Muscle of leg (tissue), 16 donors: ENCODE measurements at places on chromosomes 7 and 10. TPM values are rescaled to one million over a fixed set of nuclear protein-coding genes. Genes with fewer than 3 reads are reported as not detected.

Gene ZNF680
- 14.1 TPM for total RNA-seq

Gene PKD1L1
- 0.49 TPM for total RNA-seq

Gene SH2D4B
- 0.04 TPM for total RNA-seq

Gene HOXA13
- 0.40 TPM for total RNA-seq

Gene OR9A2
- 0.18 TPM for total RNA-seq

Gene BICC1
- total RNA-seq: 23.8 TPM

Gene MYPN
- 69.2 TPM for total RNA-seq

Gene MTERF1
- total RNA-seq: 14.0 TPM

Gene EVX1
- total RNA-seq: not detected

Gene ATG9B
- 0.22 TPM for total RNA-seq

Gene PALS2
- 52.2 TPM for total RNA-seq

Gene STAMBPL1
- total RNA-seq: 10.3 TPM

Gene PVRIG
- total RNA-seq: 0.13 TPM

Gene NKX2-3
- 0.62 TPM for total RNA-seq

Gene ARMH3
- 7.1 TPM for total RNA-seq
